ENCODE measurements at places on chromosomes 2 and 18.

GRCh38 chr2:162261032-162261945, 18.0 kb upstream of the FAP start:
- DNase-seq: no peak

GRCh38 chr18:53467756-53468155, 756.7 kb downstream of the MBD2 start:
- DNase-seq: no peak

DNA sequence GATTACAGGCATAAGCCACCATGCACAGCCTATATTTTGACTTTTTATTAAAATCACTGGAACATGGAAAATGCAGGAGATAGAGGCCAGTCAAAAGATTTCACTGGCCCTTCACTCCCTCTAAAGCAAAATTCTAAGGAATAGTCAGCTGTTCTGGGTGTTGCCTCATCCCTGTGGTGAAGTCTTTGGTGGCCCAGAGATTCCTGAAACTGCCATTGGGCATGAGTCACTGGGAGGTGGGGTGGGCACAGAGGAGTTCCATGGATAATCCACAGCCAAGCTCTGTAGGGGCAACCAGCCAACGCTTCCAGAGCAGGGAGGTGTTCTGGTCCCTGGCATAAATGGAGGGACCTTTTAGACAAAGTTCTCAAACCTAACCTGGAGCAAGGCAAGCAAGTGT, 89.7 kb upstream of the TTC39C start:
- DNase-seq: no peak

DNA sequence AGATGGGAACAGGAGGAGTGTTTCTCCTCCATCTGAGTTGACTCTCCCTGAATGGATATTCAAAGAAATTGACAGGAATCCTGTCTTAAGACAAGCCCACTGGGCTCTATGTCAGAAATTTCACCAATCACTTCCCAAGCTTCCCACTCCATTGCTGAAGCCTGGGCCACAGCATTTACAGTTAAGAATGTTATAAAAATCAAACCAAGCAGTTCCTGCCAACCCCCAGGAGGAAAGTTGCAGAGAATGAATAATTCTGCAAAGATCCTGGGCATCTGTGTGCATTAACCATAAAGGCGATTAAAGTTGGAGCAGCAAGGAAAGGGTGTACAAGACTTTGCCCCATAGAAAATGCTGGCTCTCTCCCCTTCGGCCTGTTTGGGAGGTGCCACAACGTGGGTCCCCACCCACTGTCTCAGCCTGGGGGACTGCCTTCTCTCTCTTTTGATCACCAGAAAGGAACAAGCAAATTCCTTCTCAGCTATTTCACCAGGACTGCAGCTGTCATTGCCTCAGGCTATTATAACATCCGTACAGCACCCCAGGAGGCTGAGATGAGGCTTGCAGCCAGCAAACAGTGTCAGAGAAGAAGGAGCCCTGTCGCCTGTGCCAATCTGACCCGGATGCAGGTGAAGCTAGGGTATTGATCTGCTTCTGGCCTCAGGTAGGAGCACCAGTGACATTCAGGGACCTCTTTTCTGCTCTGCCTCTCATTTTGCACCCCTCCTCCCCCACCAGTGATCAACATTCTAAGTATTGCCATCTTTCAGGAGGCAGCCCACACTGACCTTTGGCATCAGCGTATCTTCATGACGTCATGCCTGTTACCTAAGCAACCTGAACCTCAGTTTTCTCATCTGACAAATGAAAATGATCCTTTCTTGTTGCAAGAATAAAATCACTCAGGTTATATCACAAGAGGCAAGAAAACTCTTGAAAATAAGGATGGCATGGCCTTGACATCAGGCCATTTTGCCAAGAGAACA, 219.0 kb downstream of the SH3BP4 start:
- DNase-seq: peak; percentile 69

GRCh38 chr18:65768120-65768778, 17.4 kb downstream of the CDH7 start:
- no peak for DNase-seq

GRCh38 chr2:8671802-8672201, 10.1 kb upstream of the ID2 start:
- DNase-seq: no peak

DNA sequence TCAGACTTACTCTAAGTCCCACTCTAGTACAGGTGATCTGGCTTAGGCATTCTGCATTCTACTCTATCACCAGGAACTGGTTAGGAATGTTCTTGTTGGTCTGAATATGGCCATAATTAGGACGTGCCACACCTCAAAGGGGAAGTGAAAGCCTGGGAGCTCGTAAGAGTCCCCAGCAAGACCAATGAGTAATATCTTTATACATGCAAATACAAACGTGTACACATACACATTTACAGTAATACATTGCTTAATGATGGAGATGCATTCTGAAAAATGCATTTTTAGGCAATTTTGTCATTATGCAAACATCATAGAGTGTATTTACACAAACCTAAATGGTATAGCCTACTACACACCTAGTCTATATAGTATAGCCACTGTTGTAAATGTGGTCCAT, 19.5 kb upstream of the ERCC3 start:
- DNase-seq: no peak
